ENCODE measurements at places on chromosomes 16 and 17.
A peak's percentile ranks its signal among the peaks of the same experiment; 100 is the strongest.

DNA sequence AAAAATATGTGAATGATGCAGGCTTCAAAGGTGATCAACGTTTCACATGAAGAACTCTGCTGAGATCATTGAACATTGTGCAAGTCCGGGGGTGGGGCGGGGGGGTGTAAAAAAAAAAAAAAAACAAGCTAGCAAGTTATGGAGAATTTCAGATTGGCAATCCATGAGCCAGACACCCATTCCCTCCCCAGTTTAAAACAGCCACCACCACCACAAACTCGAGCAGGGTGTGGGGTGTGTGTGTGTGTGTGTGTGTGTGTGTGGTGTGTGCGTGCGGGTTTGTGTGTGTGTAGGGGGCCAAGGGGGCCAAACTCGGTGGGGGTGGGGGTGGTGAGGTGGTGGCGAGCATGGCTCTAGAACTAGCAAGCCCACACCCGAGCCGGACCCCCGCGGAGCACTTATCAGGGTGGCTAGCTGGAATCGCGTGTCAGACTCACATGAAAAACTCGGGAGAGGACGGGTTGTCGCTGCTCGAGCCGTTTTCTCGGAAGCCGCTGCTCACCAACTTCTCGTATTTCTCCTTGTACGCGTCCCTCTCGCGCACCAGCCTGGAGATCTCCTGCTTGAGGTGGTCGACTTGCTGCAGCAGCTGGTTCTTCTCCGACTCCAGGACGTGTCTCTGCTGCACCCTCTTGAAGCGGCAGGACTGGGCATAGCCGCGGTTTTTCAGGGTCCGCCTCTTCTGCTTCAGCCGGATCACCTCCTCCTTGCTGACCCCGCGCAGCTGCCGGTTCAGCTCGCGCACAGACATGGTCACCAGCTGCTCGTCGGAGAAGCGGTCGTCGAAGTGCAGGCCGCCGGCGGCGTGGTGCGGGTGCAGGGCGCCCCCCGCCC, 2.0 kb downstream of the MAF start:
- no peak for DNase-seq

DNA sequence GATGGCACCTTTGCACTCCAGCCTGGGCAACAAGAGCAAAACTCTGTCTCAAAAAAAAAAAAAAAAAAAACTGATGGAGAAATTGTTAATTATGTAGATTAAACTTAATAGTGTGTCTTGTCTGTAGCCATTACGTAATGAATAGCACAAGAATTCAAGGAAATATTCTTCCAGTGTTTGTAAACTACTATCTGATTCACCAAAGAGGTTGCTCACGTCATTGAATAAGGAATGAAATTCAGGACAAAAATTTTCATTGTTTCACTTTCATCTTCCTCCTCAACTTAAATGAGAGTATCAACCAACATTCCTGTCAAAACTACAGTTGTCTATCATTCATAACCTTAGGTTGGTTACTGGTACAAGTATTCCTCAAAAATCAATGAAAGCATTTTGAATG, 30.7 kb upstream of the MYO18A start:
- DNase-seq = no peak

DNA sequence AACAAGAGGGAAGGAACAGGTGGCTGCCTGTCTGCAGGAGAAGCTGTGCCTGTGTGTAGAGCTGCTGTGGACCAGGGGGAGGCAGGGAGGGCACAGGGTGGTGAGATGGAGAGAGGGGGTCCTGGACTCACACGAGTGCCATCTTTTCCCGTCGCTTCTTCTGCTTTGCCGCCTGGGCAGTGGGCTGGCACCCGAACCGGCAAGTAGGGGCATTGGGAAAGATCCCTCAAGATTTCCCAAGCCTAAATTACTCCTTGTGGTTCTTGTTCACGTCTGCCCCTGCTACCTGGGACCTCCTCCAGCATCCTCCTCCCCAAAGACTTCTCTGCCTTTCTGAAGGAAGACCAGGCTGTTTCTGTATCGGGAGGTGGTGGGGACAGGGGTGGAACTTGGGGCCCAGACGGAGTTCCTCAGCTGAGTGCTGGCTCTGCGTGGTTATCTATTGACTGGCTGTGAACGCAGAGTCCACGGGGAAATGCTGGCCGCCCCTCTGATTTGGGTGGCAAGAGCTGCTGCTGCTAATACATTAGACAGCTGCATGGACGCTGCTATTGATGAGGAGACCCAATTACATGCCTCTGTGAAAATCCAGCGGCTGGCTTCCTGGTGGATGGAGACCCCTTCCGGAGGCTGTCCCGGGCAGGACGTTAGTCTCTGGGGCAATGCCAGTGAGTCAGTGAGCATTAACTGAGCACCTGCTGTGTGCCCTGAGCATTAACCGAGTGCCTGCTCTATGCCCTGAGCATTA, 114.5 kb downstream of the OR1D5 start:
- DNase-seq = no peak

DNA sequence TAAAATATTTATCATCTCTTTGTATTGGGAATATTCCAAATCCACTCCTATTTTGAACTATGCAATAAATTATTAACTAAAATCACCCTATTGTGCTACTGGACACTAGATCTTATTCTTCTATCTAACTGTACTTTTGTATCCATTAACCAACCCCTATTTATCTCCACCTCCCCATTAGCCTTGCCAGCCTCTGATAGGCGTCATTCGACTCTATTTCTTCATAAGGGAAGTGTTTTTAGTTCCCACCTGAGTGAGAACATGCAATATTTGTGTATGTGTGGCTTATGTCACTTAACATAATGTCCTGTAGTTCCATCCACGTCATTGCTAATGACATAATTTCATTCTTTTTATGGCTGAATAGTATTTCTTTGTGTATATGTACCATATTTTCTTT, 23.9 kb downstream of the TMEM186 start:
- no peak for DNase-seq

DNA sequence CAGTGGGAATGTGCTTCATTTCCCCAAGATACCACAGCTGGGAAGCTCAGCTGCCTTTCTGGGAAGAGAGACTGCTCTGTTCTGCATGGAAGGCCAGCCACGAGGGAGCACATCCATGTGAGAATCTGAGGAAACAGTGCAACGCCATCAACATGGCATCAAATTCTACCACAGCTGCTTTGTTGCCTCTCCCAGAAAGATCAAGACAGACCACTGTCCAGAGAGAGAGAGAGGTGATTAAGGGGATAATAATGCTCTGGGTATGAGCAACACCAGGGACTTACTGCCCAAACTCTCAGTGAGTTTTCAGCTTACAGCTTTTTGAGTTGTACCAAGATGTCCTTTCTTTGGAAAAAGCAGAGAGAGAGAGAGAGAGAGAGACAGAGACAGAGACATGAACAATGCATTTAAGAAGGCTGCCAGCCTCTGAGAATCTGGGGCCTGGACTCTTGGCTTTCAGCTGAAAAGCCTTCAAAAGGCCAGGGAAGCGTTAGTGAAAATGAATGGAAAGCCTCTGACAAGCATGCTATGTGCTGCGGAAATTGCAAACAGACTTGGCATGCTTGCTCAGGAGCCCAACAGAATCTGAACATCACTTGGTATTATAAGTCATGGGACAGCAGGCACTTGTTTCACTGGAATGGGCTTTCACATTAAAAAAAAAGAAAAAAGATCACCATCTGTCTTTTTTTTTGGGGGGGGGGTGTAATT, 223.1 kb downstream of the MAP2K6 start:
- no peak for DNase-seq

- DNase-seq = no peak
Observed at GRCh38 chr17:4833941-4834680, 971 bp downstream of the MINK1 start.

GRCh38 chr17:2081564-2081963, 26.7 kb downstream of the HIC1 start:
- no peak for DNase-seq

- no peak for DNase-seq
Observed at GRCh38 chr17:19461116-19461515, 50.1 kb downstream of the RNF112 start.

- no peak for DNase-seq
Observed at GRCh38 chr17:12078791-12079190, 58.1 kb downstream of the MAP2K4 start.

GRCh38 chr16:88731699-88732098, 25.4 kb downstream of the CTU2 start:
- no peak for DNase-seq

DNA sequence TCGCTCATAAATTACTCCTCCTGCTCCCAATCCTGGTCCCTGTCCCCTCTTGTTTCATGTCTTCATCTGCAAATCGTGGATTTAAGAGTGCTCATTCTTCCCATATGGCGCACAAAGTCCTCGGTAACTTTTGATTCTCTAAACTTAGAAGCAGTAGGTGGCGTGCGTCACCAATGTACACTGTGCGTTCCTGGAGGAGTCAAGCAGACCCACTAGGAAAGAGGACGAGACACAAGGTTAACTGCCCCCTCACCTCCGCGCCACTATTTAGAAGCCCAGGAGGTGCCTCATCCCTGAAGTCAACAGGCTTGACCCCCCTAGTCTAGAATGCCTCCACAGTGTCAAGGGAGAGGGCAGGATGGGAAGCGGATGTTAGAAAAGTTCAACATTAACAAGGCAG, 2.9 kb downstream of the SLC13A5 start:
- DNase-seq = no peak

- no peak for DNase-seq
Observed at GRCh38 chr16:64656471-64656870, 465.4 kb downstream of the CDH11 start.

DNA sequence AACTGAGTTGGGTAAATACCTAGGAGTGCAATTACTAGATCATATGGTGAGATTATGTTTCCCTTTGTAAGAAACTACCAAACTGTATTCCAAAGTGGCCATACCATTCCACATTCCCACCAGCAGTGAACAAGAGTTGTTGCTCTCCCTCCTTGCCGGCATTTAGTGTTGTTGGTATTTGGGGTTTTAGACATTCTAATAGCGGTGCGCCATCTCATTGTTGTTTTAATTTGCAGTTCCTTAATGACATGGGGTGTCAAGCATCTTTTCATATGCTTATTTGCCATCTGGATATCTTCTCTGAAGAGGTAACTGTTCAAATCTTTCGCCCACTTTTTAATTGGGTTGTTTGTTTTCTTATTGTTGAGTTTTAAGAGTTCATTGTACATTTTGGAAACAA, 164.2 kb upstream of the LHX1 start:
- DNase-seq = no peak

- DNase-seq = no peak
Observed at GRCh38 chr16:64278196-64278595, 843.7 kb downstream of the CDH11 start.

DNA sequence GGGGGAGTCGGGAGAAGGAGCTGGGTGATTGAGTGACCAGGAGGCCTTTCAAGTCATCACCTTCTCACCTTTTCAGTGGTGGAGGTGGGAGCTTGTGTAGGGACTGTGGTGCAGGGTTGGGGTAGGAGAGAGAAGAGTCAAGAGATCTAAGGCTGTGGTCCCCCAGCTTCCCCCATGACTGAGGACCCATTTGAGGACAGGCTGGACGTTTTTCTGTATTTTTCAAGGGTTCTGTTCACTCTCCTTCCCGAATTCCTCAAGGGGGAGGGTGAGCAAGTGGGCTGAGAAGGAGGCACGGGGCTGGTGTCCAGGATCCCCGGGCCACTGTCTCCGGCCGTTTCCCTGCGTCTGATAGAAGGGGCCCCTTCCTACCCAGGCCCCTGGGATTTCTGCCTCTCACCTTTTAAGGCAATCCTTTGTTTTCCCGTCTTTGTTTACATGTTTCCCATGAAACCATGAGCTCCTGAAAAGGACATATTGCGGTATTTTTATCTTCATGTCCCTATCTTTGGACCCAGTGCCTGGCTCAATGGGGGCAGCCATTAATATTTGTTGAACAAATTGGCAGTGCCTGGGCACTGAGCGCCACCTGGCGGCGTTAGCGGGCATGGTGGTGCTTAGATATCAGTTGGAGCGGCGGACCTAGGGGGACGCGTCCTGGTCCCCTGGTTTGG, 9.2 kb upstream of the CD300A start:
- peak; percentile 66 for DNase-seq

DNA sequence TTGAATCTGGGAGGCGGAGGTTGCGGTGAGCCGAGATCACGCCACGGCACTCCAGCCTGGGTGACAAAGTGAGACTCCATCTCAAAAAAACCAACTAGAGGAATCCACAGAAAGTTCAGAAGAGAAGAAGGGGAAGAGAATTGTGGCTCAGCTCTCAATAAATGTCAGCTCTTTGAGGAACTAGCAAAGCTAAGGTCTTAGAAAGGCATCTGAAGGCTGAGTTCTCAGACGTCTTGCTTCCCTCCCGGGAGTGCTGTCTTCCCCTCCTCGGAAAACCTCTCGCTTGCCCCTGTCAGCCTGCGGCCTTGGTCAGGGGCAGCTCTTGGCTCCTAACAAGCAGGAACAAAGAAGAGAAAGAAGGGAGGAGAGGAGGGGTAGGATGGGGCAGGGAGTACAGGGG, 5.3 kb downstream of the SHPK start:
- no peak for DNase-seq

GRCh38 chr17:64531955-64532371, 25.2 kb downstream of the CEP95 start:
- DNase-seq = no peak

DNA sequence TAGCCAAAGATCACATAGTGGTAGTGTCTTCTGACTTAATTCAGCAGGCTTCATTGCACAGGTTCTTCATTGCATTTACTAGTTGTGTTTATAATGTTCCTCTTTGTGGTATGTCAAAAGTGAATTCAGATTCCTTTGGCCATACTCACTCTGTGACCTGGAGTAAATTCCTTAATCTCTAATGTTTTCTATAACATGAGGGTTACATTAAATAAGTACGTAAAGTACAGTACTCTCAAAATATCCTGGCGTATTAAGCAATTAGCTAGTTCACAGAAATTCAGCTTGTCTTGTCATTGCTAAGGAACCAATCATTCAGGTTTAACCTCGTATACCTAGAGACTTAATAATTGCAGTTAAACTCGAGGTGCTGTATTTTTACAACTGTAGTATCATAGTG, 4.2 kb downstream of the RPS6KB1 start:
- no peak for DNase-seq

DNA sequence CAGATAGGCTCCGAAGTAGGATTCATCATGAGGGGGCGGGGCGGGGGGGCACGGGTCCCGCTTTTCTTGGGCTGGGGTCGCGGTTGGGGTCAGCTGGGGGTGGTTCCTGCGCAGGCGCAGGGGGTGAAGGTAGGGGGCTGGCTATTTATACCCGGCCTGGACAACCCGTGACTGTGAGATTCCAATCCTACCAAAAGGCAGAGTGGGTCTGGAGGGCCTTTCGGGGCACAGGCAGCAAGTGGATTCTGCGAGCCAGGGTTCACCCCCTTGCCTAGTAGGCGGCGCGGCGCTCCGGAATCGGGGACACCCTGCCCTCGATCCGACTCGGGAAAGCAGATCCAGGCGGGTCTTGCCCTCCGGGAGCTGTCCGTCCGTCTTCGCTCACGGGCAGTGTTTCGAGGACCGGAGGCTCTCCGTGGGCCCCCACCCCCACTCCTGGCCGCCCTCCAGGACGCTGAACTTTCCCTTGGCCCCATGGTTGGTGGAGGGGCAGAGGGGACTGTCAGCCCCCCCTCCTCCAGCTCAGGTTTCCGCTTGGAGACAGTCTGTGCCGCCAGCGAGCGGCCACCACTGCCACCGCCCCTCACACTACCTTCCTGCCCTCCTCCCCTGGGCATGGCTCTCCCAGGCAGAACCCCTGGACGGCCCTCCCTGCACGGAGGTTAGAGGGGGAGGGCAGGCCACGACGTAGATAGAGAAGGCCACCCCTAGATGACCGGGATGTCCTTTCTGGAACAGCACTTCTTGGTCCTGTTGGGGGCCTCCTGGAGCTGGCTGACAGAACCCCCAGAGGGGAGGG, 634 bp downstream of the SLC2A4 start:
- DNase-seq = no peak

Measured in stimulated activated CD4-positive, alpha-beta T cell treated with anti-CD3 and anti-CD28 coated beads, Interleukin-15, amount 100 ng/mL, for 1 hour (primary cell).